Activated CD4-positive, CD25-positive, alpha-beta regulatory T cell treated with anti-CD3 and anti-CD28 coated beads, Interleukin-2, amount 50 U/mL, for 72 hours (primary cell): ENCODE measurements at places on chromosomes 3 and 15.

DNA sequence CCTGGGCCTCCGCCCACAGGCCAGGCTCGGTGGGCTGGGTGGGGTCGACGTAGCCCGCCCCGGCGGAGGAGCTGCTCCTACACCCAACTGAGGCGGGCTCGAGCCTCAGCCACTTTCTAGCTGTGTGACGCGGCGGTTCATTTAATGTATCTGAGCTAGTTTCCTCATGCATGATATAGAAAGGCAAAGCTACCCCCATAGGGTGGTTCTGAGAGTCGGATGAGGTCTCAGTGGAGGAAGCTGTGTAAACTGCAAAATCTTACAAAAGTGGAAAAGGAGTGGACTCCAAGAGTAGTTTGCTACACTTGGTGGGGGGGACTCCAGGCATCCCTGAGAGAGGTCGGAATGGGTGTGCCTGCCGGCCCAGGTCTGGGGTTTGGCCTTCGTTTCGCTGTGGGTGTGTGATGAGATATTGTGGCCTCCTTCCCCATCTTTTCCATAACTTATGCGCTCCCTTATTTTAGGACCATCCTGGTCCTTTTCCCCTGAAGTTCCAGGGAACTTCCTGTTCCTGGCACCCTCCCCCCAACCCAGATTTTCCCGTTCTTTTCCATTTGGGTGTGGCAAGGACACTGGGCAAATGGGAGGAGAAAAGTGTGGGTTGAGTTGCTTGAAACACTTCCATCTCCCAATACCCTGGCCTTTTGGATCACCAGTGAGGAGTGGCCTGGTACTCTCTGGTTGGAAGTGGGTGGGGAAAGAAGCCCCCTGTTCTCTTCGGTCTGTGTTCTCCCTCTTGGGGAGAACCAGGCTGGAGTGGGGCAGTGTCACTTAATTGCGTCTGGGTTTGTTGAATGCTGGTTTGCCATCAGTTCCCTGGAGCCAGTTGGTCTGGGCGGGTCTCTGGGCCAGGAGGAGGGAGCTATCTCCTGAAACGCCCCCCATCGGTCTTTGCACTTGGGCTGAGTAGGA lies 1.1 kb downstream of the PDIA5 start:
- peak; percentile 35 for DNase-seq

GRCh38 chr3:110767838-110768237 lies 303.8 kb upstream of the NECTIN3 start:
- DNase-seq: no peak

GRCh38 chr3:72481542-72481941 lies 366.7 kb downstream of the SHQ1 start:
- DNase-seq: no peak

DNA sequence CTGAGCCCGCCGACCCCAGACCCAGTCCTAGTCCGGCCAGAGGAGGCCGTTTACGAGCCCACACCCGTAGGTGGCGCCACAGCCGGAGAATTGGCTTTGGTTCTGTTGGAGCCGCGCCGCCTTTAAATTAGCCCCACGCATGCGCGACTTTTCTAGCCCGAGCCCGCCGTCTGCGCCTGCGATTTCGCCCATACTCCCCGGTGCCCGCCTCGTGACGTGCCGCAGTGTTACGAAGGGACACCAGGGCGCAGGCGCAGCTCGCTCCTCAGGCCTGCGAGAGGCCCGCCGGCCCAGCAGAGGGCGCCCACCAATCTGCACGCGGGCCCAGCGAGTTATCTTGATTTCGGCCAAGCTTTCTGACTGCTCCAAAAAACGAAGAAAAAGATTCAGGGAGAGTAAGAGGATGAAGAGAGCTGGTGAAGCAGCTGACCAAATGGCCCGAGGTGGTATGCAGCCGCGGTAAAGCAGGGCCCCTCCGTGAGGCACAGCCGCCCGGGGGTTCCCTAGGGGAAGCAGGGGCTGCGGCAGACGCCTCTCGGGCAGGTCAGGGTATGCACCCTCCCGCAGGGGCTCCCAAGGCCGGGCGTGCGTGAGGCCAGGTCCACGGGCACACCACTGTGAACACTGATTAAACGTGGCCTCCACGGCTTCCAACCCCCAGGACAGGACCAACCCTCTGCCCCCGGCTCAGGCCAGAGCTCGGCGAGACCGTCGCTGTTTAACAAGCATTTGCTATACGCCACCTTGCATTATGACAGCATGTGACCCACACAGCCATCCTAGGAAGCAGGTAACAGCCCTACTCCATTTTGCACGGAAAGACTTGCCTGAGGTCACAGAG lies 32.8 kb downstream of the RPN1 start:
- peak; percentile 99 for DNase-seq

DNA sequence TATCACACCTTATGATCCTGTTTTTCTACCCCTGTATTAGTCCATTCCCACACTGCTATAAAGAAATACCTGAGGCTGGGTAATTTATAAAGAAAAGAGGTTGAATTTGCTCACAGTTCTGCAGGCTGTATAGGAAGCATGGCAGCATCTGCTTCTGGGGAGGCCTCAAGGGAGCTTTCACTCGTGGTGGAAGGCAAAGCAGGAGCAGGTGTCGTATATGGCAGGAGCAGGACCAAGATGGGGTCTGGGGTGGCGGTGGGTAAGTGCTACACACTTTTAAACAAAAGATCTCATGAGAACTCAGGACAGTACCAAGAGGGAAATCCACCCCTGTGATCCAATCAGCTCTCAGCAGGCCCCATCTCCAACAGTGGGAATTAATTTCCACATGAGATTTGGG lies 15.4 kb upstream of the SCAP start:
- DNase-seq: no peak

DNA sequence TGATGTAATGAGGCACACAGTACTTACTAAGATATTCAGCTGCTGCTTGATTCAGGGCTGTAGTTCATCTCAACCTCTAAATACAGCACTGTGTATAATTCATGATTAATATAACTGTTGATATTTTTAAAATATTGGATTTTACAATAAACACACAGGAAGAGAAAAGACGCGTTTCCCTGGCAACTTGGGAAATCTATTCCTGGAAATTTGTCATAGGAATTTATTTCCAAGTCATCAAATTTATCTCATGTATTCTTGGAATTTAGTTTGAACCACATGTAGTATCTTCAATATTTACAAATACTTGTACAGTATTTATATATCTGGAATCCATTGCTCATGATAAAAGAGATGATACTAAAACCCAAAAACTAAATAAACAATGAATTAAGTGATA lies 30.6 kb downstream of the EPHA3 start:
- no peak for DNase-seq

DNA sequence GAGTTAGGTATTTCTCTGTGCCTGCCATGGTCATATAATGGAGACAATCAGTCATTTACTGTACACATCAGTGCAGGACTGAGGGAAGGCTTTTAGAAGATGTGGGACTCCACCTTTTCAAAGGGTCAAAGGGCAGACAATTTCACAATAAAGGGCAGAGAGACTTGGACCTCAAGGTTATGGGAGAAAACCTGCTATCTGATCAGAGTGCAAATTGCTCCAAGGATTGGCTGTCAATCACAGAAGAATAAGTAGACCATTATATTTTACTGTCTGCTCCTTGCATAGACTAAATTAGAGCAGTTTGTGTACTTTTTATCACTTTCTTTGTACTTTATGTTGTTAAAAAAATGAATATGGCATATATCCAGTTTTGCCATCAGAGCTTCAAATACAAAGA lies 314.9 kb upstream of the ATP11B start:
- no peak for DNase-seq

DNA sequence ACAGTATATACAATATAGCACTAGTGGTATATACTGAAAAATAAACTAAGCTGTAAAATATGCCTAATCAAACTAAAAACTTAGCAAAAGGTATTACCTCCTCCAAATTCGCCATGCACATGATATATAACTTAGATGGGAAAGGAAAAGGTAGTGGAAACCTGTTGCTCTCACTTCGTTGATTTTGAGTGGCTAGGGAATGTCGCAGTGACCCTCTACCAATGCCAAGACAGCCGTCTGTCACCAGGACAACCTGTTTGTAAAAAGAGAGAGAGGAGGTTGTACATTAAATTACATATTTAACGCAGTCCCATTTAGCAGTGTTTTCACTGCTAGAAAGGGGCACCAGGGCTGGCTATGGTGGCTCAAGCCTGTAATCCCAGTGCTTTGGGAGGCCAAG lies 11.3 kb downstream of the INTS14 start:
- DNase-seq: no peak

DNA sequence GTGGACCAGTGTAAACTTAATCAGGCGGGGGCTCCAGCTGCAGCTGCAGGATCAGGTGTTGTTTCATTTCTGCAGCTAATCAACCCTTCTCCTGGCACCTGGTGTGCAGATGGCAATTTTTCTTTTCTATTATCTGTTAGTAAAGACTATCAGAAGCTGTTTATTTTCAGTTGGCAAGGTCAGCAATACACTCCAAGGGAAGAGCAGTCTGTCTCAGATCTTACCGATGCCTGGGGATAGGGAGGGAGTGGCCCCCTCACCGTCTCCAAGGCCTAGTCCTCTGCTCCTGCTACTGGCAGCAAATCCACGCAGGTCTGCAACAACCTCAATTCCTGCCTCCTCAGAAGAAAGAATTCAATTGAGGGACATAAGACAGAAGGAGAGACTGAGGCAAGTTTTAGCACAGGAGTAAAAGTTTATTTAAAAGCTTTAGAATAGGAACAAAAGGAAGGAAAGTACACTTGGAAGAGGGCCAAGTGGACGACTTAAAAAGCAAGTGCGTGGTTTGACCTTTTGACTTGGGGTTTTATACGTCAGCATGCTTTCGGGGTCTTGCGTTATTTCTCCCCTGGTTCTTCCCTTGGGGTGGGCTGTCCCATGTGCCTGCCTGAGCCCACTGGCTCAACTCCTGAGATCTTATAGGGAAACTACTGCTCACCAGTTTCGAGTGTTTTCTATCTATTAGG lies 9.2 kb downstream of the CCRL2 start:
- DNase-seq: no peak

- no peak for DNase-seq
Measured at GRCh38 chr3:19046440-19046839, 101.9 kb upstream of the KCNH8 start.
